ENCODE measurements at places on chromosomes 5 and 9.
A peak's percentile ranks its signal among the peaks of the same experiment; 100 is the strongest.

GRCh38 chr9:122307061-122307460 lies 42.4 kb downstream of the MRRF start:
- ATAC-seq: no peak

DNA sequence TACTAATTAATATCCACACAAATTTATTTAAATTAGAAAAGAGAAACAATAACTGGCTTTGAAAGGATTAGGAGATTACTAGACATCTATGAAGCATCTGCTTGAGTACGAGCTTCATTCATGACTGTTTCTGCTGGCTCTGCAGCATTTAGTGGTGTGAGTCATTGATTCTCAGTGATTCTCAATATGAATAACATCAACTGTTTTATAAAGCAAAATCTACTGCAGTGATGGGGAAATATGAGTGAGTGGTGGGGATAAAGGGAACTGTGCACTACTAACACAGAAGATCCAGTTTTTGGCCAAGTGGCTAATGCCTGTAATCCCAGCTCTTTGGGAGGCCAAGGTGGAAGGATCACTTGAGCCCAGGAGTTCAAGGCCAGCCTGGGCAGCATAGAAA lies 8.4 kb downstream of the FNBP1 start:
- peak; percentile 83 for ATAC-seq

- no peak for ATAC-seq
These were observed 214.5 kb downstream of the SEC61B start for GRCh38 chr9:99436616-99437015.

GRCh38 chr9:21873540-21874221 lies 71.2 kb downstream of the MTAP start:
- no peak for ATAC-seq

GRCh38 chr5:103178167-103178566 lies 58.1 kb downstream of the PPIP5K2 start:
- ATAC-seq: no peak

DNA sequence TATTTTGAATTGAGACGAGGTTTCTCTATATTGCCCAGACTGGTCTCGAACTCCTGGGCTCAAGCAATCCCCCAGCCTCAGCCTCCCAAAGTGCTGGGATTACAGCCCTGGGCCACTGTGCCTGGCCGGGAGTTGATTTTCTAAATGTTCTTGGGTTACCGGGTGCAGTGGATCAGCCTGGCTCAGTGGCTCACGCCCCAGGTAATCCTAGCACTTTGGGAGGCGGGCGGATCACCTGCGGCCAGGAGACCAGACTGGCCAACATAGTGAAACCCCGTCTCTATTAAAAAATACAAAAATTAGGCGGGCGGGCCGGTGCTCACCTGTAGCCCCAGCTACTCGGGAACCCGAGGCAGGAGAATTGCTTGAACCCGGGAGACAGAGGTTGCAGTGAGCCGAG lies 106.9 kb upstream of the LARP1 start:
- ATAC-seq: no peak

All from SK-N-SH treated with all-trans-retinoic acid at 6 μM for 48 hours (cell line).